Ureter (tissue), 1 donor: ENCODE measurements at places on chromosomes 7 and 10. TPM values are rescaled to one million over a fixed set of nuclear protein-coding genes. Genes with fewer than 3 reads are reported as not detected.

Gene RNLS
- total RNA-seq = 20.8 TPM

DNA sequence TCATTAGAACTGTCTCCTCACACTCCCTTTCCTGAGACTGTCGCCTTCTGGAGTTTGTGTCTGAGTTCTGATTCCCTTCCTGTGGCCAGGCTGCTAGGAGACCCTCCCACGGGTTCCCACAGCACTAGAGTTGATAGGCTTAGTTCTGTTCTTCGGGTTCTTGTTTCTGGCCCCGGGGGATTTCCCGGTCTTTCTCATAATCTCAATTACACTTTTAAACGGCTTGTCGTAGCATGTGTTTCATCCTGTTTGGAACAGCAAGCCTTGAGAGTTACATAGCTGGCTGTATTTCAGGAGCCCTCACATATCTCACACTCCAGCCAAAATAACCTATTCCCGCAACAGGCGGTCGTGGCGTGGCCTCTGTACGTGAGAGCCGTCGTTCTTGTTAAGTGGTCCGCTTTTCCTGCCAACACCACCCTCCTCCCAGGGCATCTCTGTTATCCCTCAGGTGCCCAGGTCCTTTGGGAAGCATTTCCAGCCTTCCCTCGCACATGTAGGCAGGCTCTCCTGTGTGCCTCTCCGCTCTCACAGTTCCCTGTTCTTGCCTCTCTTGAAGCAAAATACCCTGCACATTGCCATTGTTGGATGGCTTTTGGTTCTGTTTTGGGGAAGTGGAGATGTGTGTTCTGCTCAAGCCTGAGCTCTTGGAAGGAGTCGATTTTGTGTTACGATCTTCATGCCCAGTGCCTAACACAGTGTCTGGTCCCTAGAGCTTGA lies 46.0 kb downstream of the CDC123 start:
- DNase-seq = no peak

GRCh38 chr7:37102518-37103137 lies 346.0 kb downstream of the ELMO1 start:
- DNase-seq = no peak

GRCh38 chr7:139714163-139714901 lies 63.5 kb downstream of the HIPK2 start:
- DNase-seq = no peak
